Activated CD8-positive, alpha-beta memory T cell treated with anti-CD3 and anti-CD28 coated beads, Interleukin-2, amount 50 U/mL, for 48 hours (primary cell): ENCODE measurements at places on chromosomes 16 and 17.
A peak's percentile ranks its signal among the peaks of the same experiment; 100 is the strongest.

DNA sequence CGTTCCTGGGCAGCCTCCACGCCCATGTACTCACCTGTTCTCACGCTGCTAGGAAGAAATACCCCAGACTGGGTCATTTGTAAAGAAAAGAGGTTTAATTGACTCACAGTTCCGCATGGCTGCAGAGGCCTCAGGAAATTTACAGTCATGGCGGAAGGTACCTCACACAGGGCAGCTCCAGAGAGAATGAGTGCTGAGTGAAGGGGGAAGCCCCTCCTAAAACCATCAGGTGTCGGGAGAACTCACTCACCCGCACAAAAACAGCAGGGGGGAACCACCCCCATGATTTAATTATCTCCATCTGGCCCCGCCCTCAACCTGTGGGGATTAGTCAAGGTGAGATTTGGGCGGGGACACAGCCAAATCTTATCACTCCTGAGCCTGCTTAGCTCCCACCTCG, 18.2 kb downstream of the RAB40C start:
- no peak for DNase-seq

- no peak for DNase-seq
Measured at GRCh38 chr16:79163691-79164387, 436.7 kb downstream of the MAF start.

GRCh38 chr17:1147664-1148063, 32.1 kb downstream of the ABR start:
- no peak for DNase-seq

- peak; percentile 35 for DNase-seq
Measured at GRCh38 chr17:64773386-64773835, 111.3 kb upstream of the SMURF2 start.

DNA sequence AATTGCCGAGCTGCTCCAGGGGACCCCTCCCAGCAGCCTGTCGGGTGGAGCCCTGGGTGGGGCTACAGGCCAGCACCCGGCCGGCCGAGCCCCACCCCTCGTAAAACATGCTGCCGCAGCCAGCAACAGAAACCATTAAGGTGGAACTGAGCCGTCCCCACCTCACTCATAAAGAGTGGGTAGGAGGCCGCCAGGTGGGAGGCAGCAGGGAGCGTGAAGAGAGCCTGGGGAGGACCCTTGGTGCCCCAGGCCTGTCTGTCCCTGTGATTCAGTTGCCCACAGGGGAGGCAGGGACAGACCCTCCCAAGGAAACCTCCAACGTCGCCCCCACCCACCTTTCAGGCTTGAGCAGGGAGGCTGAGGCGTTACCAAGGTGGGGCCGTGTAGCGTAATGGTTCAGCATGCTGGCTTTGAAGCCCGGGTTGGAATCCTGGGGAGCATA, 8.4 kb downstream of the FOXN1 start:
- DNase-seq: no peak

- no peak for DNase-seq
Measured at GRCh38 chr17:45867702-45868101, 23.0 kb downstream of the SPPL2C start.

GRCh38 chr17:17088541-17089525, 46.6 kb downstream of the MPRIP start:
- no peak for DNase-seq

DNA sequence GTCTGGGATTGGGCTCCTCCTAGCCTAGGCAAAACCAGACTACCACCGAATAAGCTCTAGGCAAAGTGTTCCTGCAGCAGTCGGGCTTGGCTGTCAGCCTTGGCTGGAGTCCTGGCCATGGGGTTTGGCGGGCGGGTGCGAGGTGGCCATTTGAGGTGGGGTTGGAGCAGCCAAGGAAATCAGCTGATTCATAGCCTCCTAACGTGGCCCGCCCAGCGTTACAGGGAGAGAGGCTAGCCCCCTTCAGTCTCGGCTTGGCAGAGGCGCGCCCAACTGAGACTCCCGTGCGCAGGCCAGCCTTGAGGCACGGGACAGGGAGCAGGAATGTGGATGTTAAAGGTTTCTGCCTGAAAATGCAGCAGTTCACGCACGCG, 1.9 kb downstream of the PMP22 start:
- DNase-seq: no peak

DNA sequence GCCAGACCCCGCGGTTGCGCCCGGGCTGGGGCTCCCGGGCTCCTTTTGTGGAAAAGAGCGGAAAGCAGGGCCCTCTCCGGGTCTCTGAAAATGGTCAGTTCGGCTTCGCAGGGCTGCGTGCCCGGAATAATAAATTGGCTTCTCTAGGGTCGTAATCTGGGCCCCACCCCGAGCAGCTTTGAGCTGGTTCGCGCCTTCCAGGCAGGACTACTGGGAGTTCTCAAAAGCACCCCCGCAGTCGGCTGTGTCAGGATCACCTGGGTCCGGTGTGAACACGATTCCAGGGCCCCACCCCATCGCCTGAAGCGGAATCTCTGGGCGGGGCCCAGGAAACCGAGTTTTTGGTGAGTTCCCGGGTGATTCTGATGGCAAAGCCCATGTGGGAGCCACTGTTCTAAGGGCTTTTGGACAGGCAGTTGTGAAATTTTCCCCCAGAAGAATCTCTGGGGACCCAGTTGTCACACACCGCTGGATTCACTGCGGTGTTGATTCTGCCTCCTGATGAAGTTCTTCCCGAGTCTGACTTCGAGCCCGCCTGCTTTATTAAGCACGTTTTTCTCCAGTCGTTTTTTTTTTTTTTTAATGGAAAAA, 77.0 kb downstream of the MRC2 start:
- no peak for DNase-seq

DNA sequence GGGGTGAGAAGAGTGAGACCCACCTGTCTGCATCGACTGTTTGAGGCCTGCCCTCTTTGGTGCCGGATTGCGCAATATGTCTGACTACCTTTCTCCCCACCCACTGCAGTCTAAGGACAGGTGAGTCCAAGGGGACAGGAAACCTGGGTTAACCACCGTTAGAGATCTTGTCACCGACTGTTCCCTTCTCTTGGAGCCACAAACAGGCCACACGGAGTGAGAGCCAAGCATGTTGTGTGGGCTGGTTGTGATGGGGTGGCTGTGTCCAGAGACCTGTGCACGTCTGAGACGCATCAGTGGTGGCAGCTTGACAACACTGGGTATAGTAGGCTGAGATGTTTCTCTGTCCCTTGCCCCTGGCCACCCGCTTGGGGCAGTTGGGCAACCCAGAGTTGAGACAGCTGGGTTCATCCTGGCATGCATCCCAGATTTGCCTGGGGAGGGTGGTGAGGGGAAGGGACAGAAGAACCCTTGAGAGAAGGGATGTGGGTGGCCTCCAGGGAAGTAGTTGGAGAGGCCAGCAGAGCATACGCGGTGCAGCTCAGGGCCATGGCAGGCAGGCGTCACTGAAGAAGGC, 21.4 kb downstream of the MPRIP start:
- DNase-seq: no peak

DNA sequence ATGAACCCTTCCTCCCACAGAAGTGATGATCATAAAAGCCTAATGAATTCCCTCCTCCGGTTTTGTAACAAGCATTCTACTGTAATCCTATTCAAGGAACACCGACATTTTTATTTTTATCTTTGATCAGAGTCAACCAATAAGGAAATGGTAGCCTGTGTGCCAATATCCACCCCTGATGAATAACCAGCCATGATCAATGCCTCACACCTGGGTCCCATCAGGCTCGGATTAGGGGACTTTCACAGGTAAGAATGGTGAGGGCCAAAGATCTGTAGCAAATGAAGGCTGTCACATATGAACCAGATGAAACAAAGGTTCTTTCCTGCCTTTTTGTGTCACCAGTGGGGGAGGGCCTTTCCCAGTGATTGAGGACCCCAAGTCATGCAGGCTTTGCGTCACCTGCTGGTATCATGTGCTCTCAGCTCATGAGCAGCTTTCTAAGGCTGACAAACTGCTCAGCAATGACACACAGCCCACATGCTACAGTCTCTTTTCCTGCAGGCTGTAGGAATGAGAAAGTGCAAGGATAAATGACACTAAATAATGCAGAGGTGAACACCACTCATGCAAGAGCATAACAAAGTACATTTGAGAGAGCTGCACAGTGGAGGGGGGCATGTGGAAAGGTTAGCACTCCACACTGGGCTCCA, 34.9 kb downstream of the TOM1L2 start:
- no peak for DNase-seq

DNA sequence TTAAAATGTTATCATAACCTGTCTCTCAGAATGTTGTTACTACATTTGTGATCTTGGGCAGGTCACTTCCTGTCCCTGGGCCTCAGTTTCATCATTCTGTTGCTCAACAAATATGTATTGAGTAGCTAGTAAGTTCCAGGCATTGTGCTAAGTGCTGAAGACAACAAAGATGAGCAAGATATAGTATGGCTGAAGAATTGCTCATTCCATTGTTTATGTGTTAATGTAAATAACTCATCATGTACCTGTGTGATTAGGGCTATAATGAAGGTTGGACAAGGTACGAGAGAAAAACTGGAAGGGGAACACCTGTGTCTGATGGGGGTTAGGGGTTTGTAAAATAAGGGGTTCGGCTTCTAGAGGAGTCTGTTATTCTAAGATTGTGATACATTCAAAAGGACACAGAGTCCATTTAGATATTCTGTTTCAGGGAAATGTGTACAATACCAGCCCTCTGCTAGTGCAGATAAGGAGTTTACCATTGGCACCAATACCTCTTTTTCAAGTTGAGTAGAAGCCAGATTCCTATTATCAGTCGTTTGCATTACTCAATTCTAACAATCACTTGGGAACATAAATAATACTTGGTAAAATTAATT, 20.0 kb downstream of the TUBG1 start:
- no peak for DNase-seq

DNA sequence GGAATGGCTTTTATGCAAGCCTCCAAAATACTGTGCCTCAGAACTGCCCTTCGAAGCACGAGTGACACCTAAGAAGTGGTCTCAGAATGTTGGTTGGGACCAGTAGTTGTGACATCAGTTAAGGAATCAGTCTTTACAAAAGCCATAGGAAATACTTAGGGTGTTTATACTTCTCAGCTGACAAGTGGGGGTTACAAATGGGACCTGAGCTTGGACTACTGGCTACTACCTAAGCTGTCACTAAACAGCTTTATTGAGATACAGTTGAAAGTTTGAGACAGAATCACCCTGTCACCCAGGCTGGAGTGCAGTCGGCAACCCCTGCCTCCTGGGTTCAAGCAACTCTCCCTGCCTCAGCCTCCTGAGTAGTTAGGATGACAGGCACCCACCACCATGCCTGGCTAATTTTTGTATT, 5.0 kb downstream of the RPL19 start:
- DNase-seq: no peak

- DNase-seq: no peak
Measured at GRCh38 chr17:6815775-6816174, 15.8 kb downstream of the TEKT1 start.

DNA sequence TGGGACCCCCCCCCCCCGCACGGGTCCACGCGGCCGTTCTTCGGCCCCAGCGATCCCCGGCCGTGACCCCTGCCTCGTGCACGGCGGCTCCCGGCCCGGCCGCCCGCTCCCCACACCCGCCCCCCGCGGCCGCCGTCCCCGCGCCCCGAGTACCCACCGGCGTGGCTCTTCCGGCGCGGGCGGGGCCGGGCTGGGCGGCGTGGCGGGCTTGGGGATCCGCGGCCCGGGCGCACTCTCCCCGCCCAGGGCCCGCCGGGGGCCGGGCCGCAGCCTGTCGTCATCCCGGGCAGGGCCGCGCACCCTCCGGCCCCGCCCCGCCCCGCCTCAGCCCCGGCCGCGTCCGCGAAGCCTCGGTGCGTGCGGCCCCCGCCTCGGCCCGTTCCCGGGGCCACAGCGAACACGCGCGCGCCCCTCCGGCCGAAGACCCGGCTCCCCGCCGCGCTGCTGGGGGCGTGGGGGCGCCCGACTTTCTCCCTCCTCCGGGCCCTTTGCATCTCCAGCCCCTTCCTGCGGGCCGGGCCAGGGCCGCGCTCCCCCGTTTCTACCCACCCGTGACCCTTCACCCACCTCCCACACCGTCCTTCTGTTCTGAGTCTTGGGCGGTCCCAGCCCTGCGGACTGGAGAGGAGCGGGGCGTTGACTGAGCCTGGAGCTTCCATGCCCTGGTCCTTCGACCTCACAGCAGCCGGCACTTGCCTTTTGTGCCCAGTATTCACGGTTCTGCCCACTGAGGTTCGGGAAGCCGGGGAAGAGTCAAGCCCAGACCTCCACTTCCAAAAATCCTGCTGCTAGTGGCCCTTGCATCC, 840 bp downstream of the MYO1C start:
- peak; percentile 71 for DNase-seq

DNA sequence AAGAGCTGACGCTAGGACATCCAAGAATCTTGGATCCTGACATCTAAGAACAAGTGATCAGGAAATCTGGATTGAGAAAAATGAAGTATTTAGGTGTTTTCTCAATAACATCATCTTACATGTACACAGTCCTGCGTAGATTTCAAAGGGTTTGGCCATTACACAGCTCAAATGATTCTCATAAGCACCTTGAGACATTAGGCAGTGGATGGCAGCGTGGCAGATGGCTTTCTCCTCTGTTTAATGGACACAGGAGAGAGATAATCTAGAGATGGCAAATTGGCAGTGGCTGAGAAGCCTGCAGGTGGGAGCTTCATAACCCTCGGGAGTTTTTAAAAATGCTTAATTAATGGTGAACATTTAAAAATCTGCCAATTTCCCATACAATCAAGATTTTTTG, 137.5 kb downstream of the ZFHX3 start:
- DNase-seq: no peak

DNA sequence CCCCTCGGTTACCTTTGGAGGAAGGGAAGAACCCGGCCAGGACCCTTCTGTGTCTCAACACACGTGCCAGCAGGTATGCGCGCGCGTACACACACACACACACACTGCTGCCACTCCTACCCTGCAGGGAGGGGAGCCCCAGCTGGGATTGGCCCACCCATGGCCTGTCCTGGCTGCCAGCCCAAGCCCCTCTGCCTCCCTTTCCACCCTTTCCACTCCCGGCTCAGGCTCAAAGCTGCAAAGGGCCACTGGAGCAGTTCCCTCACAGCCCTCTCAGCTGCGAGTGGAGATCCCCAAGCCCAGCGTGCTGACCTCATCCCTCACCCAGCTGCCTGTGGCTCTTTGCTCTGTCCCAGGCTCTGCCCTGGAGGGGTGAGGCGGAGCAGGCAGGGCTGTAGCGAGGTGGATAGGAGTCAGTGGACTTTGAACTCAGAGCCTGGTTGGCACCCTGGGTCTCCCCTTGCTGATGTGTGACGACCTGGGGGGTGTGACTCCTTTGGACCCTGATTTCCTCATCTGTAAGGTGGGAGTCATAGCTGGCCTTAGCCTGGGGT, 14.5 kb downstream of the KIF19 start:
- no peak for DNase-seq

DNA sequence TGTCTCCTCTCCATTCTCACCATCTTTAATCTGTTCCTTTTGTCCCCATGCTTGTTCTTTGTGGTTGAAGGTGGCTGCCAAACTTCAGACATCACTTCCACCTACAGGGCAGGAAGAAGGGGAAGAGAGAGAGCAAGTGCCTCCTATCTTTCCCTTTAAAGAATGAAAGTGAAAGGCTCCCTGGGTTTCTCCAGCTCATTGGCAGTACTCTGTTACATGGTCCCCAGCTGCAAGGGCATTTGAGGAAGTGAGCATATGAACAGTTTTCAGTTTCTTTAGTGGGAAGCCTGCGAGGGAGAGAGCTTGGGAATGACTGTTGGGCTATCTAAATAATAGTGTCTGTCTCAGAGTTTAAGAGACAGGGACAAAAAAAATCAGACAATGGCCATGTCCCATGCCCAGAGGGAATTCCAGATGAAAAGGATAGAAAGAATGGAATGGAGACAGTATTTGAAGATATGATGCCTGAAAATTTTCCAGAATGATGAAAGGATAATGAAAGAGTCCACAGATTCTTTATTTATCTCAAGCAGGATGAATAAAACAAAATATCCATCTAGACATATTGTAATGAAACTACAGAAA, 159.9 kb downstream of the LGALS9B start:
- no peak for DNase-seq

GRCh38 chr17:50314456-50315011, 31.4 kb upstream of the XYLT2 start:
- DNase-seq: no peak
